SK-N-SH (cell line): ENCODE measurements at places on chromosomes 3 and 15.

GRCh38 chr15:91516866-91517265 lies 336.6 kb upstream of the SLCO3A1 start:
- no peak for DNase-seq

DNA sequence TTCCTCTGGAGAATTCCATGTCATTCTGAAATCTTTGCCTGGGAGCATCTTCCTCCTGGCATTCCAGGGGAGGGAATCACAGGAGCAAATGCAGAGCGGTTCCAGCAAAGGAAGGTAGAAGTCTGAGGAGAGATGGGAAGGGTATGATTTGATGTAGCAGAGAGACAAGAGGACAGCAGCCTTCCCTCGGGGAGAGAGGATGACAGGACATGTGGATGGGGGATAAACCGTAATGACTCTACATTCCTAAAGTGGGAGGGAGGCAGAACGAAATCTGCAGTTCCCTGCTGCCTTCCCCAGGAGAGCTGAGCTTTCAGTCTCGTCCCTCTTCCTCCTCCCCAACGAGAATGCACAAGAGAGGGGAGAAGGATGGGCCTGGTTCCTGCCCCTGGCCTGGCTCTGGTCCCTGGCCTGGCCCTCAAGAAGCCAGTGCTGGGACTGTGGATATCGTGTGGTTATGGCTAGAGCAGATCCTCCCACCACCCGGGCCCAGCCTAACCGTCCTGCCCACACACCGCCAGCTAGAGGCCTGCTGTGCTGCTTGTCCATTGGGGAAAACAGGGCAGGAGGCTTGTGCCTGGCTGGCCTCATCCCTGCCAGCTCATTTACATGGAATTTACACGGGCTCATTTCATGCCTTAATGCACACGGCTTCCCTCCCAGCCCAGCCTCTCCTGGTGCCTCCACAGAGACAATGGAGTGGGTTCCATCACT lies 26.6 kb downstream of the SEMA7A start:
- DNase-seq: no peak

DNA sequence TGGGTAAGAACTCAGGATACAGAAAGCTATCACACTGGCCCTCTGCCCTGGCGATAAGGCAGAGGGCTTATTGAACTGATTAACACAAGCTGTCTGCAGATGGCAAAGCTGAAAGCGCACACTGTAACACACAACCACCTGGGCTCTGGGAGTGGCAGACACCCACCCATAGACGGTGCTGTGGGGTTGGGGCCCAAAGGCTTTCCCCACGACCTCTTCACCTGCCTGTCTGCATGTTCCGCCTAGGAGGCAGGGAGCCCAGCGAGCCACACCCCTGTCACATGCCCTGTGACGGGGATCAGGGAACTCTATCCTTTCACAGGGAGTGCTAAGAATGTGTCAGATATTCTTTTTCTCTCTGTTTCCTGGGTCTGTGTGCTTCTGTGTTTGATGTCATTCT lies 12.1 kb upstream of the TFG start:
- no peak for DNase-seq

- no peak for DNase-seq
Measured at GRCh38 chr15:94456226-94456625, 224.9 kb downstream of the MCTP2 start.

DNA sequence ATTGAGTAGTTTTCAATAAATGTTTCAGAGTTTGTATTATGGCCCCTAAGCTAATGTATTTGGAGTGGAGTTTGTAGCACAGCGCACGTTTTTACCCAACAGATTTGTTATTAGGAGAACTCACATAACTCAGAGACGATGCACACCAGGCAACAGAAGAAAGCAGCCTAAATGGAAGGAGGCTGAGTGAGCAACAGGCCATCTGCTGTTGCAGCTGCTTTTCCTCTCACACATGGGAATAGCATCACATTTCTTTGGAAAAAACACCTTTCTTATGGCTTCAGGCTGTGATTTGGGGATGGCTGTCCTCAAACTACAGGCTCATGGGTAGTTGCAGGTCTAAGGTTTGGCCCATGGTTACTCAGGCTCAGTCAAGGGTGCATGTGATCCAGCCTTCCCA lies 469.3 kb upstream of the MCTP2 start:
- DNase-seq: no peak

GRCh38 chr3:153080778-153081240 lies 81.2 kb upstream of the RAP2B start:
- no peak for DNase-seq

- no peak for DNase-seq
Measured at GRCh38 chr3:25916321-25916720, 126.4 kb downstream of the OXSM start.

DNA sequence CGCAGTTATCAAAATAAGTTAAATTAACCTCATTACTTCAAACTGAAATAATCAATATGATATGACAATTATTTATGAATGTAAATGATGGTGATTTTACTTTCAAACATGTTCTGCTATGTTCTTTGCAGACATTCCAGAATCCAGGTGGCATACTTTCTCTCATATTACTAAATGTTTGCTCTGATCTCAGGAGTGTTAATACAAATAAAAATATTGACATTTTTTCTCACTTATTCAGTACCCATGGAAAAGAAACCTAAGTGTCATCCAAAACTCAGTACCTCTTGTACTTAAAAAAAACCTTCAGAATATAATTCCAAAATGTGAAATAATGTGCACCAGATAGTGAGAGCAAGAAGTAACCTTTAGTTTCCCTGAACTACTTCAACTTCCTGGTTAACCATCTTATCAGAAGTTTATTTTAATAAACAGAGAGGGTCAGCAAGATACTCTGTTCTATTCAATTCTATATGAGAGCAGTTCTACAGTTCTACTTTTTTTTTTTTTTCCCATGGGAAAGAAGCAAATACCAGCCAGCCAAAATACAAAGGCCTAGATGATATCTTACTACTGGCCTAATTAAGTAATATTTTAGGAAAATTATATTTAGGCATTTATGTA lies 494.1 kb downstream of the MECOM start:
- no peak for DNase-seq

GRCh38 chr3:113948015-113948917 lies 453 bp downstream of the ZDHHC23 start:
- peak; percentile 70 for DNase-seq

- no peak for DNase-seq
Measured at GRCh38 chr3:142356818-142357217, 91.0 kb downstream of the XRN1 start.

GRCh38 chr3:69532547-69533224 lies 146.8 kb upstream of the FRMD4B start:
- peak; percentile 72 for DNase-seq

DNA sequence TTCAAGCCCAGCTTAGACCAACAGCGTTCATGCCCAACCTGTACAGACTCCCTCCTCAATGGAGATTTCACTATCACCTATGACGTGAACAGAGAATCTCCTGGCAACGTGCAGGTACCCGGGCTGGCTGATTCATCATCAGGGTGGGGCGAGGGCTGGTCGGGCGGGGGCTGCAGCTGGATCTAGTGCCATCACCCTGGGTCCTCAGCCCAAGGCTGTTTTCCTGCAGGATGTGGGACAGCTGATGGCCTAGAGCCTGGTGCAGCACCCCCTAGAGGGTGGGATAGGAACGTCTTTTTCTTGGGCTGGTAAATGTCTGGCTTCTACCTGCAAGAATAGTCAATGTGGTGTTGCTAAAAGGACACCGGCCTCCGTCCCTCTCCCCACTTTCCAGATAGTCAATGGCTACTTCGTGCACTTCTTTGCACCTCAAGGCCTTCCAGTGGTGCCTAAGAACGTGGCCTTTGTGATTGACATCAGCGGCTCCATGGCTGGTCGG lies 4.4 kb downstream of the ITIH3 start:
- DNase-seq: peak; percentile 59

DNA sequence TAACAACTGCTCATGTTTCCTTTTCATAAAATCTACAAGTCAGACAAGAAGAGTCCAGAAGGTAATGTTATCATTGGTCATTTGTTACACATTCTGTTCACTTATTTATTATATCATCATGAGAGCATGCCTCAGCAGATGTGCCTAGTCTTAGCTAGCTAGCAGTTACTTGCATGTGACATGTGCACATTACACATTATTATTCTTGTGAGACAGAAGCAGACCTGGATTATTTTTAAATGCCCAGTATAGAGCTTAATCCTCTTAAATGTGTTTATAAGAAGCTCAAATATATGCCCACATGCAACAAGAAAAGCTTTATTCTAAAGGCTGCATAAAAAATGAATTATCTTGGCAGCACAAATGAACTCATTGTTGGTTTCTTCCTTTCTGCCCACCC lies 12.6 kb downstream of the YEATS2 start:
- no peak for DNase-seq

GRCh38 chr15:70245932-70246622 lies 148.4 kb upstream of the TLE3 start:
- no peak for DNase-seq

- no peak for DNase-seq
Measured at GRCh38 chr15:38945551-38946298, 381.1 kb upstream of the RASGRP1 start.
